ENCODE measurements at places on chromosomes 5 and 9.

DNA sequence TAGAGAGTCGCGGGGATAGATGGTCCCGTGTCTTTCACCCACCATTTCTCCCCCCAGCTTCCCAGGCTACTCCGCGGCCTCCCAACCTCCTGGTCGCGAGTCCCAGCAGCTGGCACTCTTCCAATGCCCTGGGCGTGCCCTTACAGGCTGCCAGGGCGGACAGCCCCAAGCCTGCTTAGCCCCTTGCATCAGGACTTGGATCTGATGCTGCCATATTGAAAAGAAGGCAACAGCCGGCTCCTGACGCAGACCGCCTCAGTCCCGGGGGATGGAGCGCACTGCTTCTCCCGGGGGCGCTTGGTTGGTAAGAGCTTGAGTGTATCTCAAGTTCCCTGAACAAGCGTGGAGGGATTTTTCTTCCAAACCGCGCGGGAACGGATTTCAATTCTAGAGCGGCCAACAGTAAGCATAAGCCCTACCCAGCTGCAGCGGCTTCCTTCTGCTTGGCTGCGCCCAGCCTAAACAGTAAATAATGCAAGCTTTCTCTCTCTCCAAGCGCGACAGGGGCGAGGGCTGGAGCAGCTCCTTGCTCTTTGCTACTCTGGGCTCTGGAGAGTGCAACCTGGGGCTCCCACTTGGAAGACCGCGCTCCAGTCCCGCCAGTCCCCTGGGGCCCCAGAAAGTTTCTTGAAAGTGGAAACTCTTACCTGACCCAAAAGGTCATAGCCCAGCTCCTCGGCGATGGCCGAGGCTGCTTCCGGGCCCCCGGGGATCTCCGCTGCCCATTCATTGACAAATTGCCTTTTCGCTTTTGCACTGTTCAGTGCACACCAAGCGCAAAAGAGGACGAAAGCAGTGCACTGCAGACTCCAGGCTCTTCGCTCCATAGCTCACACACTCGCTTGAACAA is 607 bp downstream of the PCSK1 start:
- no peak for DNase-seq

DNA sequence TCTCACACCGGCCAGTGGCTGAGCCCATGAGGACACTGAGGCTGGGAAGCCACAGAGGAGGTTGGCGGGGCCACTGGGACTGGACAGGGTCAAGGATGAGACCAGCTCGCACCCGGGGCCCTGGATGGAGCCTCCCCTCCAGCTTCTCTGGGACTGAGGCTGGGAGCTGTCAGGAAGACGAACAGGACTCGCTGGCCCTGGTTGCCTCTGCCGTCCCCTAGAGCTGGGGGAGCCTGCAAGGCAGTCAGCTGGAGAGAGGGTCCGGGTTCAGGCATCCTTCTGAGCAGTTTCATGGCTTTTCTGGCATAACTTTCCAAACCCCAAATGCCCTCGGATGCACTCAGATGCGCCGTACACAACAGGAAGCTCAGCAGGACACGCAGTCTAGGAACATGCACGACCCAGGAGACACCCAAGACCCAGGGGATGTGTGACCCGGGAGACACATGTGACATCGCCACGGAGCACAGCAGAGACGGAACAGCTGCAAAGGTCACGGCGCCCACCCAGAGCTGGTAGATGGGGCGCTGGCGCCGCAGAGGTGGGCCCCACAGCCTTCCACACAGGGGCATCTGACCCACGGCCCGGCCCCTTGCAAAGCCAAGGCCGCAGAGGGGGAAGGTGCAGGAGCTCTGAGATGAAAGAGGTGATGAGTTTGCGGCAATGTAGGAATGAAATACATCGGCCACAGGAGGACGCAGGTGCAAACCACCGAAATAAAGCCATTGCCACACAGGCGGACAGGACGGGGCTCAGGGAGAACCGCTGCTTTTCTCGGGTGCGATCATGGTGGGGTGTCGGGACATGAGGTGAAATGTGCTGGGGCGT is 17.1 kb downstream of the TPPP start:
- no peak for DNase-seq

- no peak for DNase-seq
Observed at GRCh38 chr5:145818604-145819003, 16.5 kb downstream of the PRELID2 start.

DNA sequence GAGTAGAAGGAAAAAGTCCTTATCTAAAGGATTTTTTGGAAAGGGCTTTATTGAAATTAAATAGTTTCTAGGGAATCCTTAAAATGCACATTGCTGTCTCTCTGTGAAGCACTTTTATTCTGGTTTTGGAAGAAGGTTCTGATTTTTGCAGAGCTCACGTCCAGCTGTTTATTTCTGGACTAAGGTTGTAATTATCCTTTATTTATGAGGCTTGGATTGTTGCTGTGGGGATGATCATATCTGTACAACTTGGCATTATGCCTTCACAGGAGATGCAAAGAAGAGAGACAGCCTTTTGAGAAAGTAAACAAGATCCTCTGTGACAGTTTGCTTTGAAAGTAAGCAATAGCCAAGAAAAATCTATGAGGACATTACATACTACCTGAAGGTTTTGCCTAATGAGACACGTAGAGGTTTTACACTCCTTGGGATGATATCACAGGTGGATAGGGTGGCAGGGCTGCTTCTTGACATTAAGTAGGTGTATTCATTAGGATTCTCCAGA is 14.6 kb downstream of the SMARCA2 start:
- no peak for DNase-seq

DNA sequence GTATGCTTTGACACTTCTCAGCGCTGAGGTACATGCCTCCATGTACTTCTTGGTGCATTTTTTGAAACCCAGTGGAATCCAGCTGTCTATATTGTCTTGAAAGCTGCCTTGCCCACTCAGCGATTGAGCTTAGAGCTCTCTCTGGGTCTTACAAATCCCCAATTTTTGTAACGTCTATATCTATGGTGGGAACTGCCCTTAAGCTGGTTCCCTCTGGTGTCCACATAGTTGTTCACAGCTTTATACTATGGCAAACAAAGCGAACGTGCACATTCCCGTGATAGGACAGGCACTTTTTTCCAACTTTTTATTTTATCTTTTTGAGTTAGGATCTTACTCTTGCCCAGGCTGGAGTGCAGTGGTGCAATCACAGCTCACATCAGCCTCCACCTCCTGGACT is 20.9 kb downstream of the CDHR2 start:
- DNase-seq, result no peak

DNA sequence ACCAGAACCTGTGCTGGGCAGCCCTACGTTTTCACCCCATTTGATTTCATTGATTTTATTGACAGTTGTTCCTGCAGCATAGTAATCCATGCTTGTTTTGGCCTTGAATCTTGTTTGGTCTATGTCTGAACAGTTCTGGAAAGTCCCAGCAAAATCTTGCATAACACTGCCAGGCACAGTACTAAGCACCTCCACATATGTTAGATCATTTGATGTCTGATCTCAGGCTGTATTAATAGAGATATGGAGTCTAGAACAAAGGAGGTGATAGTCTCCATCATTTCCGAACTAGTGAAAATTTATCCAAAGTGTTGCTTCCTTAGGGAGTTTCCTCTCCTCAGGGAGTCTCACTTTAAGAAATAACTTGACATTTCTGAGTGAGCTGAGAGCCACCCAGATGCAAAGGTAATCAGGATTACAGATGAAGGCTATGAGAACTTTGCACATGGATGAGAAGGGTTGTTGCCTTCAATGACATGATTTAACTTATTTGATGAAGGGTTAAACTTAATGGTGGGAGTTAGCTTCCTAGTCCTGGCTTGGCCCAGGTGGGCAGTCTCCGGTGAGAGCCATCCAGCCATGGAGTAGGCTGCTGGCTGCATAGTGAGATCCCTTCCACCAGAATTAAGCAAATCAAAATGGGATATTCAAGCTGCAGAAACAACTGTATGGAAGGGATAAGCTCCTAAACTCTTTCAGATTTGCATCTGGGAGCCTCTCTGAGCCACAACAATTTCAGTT is 173.8 kb upstream of the MVB12B start:
- no peak for DNase-seq

DNA sequence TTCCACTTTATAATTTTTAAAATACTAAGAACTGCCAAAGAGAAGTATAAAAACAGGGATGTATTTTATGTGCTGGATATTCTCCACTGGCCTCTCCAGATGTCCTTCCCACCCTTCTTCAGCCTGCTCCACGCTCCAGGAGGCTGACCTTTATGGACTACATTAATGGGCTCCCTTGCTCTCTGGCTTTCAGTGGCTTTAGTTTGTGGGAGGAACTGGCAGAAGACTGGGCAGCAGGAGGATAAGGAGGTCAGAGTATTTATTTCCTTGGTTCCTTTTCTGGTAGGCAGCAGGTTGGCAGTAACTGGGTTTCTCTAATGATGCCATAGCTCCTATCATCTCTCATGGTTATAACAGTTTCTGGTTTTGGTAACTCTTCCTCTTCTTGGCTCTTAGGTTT is 133.9 kb downstream of the PAM start:
- no peak for DNase-seq

- DNase-seq, result no peak
Observed at GRCh38 chr9:120941046-120941770, 14.6 kb upstream of the TRAF1 start.

DNA sequence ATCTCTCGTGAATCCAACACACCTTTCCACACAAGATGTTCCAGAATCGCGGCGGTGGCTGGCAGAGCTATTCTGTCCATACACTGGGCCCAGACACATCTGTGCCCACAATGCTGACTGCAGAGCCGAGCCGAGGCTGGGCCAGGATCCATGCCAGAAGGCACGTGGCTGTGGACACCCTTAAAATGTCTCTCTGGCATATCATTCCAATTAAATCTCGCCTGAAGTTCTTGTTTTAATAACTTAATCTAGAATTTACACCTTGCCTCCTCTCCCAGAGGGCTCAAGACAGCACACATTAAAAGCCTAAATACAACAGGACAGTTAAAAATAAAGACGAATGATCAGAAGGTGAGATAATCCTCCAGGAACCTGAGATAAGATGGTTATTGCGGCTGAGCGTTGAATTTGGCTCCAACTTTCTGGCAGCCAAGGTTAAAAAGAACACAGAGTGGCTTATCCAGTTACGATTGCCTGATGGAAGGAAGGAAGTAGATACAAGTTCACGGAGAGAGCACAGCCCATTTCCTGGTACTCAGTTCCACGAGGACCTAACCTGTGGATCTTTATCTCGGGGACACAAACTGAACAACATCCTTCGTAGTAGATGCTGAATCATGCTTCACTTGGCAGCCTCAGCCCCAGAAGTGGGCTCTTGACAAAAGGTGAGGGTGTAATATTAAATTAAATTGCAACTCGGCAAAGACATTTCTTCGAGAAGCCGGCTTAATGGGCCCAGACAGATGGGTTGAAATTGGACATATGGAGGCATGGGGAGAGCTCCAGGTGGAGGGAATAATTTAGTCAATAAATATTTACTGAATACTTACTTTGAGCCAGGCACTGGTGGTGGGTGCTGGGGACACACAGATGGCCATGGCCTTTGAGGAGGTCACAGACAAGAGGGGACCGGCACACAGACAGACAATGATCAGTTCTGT is 86.0 kb upstream of the TBC1D2 start:
- DNase-seq, result no peak

DNA sequence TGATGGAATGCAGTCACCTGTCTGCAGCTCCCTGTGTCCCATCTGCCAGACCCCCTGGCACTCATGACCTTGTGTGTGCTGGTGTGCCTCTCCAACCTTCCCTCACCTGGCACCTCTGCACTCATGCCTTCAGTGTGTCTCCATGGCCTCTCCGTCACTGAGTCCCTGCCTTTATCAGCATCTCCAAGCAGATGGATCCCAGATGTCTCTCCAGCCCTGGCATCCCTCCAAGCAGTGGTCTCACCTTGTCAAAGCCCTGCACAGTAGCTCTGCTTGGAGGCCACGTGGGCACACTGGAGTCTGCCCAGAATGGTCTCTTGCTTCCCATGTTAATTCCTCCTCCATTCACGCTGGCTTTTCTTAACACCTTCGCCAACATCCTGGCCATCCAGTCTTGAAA is 84.8 kb downstream of the DAP start:
- no peak for DNase-seq

GRCh38 chr9:107246259-107247254 is 36.5 kb upstream of the RAD23B start:
- DNase-seq, result no peak

- no peak for DNase-seq
Observed at GRCh38 chr5:159660401-159660800, 255.9 kb upstream of the ADRA1B start.

- DNase-seq, result no peak
Observed at GRCh38 chr5:96721351-96721977, 59.3 kb downstream of the CAST start.

GRCh38 chr5:163964671-163965070 is 459.3 kb downstream of the MAT2B start:
- DNase-seq, result no peak

- no peak for DNase-seq
Observed at GRCh38 chr9:21836437-21837161, 34.2 kb downstream of the MTAP start.

DNA sequence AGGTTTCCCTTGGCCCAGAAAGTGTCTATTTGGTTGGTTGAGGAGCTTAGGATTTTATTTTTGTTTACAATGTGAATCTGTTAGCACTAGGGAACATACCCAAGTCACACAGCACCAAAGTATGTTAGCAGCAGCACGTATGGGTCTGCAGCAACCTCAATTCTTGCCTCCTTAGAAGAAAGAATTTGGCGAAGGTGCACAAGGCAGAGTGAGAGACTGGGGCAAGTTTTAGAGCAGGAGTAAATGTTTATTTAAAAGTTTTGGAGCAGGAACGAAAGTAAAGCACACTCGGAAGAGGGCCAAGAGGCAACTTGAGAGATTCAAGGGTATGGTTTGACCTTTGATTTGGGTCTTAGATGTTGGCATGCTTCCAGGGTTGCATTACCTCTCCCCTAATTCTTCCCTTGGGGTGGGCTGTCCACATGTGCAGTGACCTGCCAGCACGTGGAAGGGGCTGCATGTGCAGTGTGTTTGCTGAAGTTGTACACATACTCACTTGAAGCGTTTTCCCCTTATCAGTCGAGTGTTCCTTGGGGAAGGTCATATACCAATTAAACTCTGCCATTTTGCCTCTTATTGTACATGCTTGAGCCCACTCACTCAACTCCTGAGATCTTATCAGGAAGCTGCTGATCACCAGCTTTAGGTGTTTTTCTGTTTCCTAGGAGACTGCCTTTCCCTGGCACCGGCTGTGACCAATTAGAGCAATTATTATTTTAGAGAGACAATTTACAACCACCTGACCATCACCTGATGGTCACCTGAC is 64.9 kb upstream of the SHC3 start:
- DNase-seq, result no peak
